ENCODE measurements at places on chromosomes 3 and 15.

DNA sequence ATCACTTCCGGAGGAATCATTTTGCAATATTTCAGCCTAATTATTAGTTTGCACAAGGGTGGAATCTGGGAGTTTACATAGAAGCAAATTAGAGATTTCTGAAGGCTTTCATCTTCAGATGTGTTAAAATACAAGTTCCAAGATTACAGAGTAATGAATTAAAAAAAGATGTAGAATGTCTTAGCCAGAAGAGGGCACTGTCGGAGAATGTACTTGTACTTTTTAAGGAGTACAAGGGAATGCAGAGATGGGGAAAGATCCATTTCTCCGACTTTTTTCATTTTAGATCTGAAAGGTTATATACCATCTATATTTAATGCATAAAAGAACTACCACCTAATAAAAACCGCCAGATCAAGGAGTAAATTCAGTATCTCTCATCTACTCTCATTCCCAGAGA, 43.1 kb upstream of the WDR5B start:
- no peak for DNase-seq

GRCh38 chr3:105349684-105350387, 16.9 kb upstream of the ALCAM start:
- no peak for DNase-seq

GRCh38 chr3:186152889-186153292, 44.0 kb upstream of the ETV5 start:
- no peak for DNase-seq

- DNase-seq = no peak
Observed at GRCh38 chr15:59438625-59439290, 772 bp downstream of the FAM81A start.

DNA sequence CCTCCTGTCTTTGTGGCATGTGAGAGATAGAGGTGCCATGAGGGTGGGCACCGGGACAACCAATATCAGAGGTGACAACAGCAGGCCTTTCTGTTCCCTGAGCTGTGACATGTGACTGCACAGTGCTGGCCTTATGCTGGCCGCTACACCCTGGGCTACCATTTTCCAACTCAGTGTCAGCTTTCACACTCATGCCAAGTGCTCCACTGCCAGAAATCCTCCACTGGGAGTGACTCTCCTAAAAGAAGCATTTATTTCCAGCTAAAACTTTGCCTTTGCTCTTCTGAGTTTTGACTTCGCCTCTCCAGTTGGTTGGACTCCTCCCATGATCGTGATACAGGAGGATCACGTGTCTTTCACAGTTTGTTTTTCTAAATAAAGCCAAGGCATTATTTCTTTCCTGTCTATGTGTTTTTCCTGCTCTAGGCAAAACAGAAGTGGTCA, 31.4 kb downstream of the CA12 start:
- no peak for DNase-seq

DNA sequence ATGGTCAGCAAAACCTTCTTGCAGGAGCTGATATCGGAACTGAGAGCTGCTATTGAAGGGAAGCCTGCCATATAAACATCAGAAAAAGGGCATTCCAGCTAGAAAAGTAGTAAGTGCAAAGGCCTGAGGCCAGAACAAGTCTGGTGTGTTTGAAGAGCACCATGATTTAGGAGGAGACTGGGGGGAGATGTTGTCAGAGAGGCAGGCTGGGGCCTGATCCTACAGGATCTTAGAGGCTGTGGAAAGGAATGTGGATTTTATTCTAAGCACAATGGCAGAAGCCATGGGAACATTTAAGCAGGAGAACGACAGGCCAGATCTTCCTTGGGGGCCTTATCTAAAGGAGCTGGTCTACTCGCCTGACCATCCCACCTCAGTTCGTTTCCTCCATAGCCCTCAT, 5.1 kb upstream of the MUC13 start:
- no peak for DNase-seq

DNA sequence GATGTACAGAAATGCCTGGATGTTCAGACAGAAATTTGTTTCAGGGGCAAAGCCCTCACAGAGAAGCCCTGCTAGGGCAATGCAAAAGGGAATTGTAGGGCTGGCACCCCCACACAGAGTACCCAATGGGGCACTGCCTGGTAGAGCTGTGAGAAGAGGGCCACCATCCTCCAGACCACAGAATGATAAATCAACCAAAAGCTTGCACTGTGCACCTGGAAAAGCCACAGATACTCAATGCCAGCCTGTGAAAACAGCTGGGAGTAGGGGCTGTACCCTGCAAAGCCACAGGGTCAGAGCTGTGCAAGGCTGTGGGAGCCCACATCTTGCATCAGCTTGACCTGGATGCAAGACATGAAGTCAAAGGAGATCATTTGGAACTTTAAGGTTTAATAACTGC, 477.9 kb upstream of the NECTIN3 start:
- no peak for DNase-seq

DNA sequence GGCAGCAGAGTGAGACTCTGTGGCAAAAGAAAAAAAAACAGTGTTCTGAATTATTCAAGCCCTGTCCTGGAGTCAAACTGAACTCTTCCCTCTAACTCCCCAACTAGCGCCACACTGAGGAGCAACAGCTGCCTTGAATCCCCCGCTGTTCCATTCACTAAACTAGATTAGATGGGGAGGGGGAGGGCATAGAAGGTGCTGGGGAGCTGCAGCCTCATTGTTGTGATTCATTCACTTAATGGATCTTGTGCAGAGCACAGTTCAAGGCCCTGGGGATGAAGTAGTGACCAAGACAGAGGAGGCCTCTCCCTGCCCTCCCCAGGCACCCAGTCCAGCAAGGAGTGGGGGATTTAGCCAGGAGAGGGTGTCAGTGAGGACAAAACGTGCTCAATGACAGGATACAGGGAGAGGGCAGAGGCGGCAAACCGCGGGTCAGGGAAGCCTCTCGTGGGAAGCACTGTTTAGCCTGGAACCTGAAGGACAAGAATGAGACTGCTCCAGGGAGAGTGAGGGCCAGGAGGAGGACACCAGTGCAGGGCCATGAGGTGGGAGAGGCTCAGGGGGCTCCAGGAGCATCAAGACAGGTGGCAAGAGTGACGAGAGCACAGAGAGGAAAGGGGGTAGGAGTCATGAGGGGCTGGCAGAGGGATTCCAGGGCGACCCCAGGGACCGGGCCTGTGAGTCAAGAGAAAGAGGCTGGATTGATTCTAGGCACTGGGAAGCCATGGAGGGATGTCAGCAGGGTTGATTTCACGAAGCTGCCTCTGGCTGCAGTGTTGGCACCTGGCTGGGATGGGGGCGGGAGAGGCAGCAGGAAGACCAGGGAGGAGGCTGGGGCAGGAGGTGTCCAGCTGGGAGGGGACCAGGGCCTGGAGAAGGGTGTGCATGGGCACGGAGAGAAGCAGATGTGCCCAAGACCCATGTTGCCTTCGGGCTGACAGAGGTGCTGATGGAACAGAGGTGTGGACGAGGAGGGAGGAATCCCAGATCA, 31.4 kb downstream of the ALS2CL start:
- no peak for DNase-seq

GRCh38 chr3:61903931-61904657, 342.7 kb downstream of the PTPRG start:
- DNase-seq = no peak

DNA sequence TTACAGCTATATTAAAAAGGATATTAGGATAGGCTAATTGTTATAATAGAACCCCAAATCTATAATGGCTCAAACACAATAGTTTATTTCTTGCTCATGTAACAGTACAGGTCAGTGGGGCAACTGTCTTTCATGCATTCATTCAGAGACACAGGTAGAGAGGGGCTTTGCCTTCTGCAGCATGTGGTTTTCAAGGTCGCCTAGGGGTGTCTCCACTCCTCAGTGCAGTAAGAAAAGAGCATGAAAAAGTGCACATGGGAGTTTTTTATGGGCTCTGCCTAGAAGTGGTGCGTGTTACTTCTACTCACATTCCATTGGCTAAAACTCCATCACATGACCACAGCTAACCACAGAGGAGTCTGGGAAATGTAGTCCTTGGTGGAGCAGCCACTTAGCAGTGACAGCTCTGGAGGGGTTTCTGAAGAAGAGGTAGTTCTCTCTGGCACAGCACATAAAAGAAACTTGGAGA, 1.8 kb downstream of the ZBTB38 start:
- DNase-seq = peak; percentile 24

GRCh38 chr3:31302343-31302742, 230.4 kb upstream of the STT3B start:
- DNase-seq = no peak

All from activated CD4-positive, alpha-beta T cell treated with anti-CD3 and anti-CD28 coated beads for 1 hour (primary cell).